GM19239 (cell line): ENCODE measurements at places on chromosomes 3 and 15.

GRCh38 chr3:25863416-25863959 lies 73.6 kb downstream of the OXSM start:
- DNase-seq = no peak

- DNase-seq = no peak
These were observed 25.0 kb upstream of the LINGO1 start for GRCh38 chr15:77657634-77658238.

DNA sequence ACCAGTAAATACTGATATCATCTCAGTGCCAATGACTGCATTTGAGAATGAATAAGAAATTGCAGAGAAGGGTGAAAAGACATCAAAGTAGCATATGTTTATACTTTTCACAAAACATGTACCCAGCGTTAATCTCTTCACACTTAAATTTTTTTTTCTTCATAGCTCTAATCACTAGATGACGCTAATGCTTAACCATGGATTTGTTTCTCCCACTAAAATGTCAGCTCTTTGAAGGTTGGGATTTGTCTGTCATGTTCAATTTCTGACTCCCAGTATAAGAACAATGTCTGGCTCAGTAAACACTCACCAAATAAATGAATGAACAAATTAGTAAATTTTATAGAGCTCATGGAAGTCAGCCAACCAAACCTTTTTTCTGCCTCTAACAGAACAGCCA lies 78.3 kb upstream of the LMCD1 start:
- DNase-seq = no peak

DNA sequence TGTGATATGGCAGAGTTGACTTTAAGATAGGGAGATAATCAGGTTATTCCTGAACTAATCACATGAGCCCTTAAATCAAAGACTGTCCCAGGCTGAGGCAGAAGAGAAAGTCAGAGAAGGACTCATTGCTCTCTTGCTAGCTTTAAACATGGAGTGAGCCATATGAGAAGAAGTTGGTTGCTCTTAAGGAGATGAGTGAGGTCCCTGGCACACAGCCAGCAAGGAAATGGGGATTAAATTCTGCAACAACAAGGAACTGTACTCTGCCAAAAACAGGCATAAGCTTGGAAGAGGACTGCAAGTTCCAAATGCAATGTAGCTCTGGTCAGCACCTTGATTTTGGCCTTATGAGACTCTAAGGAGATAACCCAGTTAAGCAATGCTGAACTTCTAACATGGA lies 457.0 kb downstream of the PLOD2 start:
- DNase-seq = no peak
